Left renal cortex interstitium (tissue), 4 donors: ENCODE measurements at places on chromosomes 11 and 22.

DNA sequence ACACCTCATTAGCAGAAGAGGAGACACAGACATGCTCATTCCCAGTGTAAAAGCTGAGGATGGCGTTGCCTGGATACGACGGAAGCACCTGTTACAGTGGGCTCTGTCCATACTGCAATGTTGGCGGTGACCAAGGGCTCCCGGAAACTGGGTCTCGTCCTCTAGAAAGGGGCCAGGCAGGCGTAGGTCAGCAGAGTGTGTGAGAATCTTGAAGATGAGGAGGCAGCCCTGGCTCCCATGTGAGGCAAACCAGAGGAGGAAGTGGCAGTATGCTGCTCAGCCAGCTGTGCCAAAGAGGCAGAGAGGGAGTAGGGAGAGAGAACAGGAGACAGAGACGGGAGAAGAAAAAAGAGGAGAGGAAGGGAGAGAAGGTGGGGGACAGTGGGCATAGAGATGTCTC is 10.3 kb downstream of the LTO1 start:
- no peak for DNase-seq

GRCh38 chr22:50488006-50488677 is 1.5 kb downstream of the MIOX start:
- no peak for DNase-seq

DNA sequence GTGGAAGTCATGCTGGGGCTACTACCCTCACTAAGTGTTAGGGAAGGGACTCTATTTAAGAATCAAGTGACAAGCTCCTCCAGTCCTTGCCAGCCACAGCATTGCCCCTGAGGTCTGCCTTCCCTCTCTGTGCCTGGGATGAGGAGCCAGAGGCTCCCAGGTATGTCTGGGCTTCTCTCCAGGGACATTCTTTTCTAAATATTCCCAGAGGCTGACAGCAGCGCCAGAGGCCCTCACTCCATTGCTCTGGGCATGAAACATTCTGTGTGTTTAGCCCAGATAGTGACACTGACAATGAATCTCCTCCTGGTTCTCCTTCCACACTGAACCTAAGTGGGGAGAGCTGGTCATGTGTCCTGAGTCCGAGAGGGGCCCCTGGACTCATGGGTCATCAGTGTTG is 2.2 kb downstream of the OR51E1 start:
- no peak for DNase-seq

DNA sequence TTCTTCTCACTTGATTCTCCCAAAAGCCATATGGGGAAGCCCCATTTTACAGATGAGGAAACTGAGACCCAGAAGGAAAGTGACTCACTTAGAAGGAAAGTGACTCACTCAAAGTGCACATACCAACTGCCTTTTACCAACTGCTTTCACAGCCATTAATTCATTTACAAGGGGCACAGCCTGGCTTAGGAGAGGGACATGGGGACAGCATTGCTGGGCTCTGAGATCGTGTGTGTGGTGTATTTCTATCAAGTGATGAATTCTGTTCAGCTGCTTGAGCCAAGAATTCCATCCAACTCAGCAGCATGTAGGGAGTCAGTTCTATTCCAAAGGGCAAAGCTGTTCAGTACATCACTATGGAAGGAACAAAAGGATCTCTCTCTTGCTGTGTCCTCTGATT is 23.5 kb upstream of the PAK1 start:
- no peak for DNase-seq
